ELF-1 (cell line): ENCODE measurements at places on chromosomes 4 and X.

GRCh38 chr4:23171976-23172375, 479.2 kb downstream of the GBA3 start:
- no peak for DNase-seq

DNA sequence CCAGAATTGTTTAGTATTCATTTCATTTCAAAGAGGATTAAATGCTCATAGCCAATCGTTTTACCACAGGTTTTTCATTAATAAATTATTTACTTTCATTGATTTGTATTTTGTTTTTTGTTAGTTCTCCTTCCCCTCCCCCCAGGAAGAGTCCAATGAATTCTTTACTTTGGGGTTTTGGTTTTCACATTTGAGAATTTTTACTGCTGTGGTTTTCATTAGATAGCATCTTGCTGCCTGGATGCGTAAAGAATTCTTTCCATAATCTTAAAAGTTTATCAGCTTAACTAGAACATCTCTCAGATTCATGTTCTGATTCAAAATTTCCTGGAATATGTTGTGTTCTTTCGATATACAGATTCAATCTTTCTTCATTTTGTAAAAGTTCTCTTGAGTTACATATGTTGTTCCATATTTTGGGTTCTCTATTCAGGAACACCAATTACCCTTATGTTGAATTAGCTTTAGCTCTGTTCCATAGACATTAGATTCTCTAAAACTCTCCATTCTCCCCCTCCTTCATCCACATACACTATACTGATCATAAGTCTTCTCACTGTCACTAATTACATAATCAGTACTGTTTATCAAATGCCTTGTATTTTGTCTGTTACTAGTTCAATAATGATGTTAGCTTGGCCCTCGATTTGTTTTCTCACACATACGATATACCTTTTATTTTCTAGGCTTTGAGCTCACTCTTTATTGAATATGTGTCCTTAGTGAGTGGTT, 184.4 kb downstream of the CAMK2D start:
- no peak for DNase-seq

- DNase-seq, result no peak
Observed at GRCh38 chr4:17117746-17118145, 219.3 kb upstream of the LDB2 start.

GRCh38 chr4:109313168-109314133, 11.0 kb upstream of the COL25A1 start:
- DNase-seq, result no peak

DNA sequence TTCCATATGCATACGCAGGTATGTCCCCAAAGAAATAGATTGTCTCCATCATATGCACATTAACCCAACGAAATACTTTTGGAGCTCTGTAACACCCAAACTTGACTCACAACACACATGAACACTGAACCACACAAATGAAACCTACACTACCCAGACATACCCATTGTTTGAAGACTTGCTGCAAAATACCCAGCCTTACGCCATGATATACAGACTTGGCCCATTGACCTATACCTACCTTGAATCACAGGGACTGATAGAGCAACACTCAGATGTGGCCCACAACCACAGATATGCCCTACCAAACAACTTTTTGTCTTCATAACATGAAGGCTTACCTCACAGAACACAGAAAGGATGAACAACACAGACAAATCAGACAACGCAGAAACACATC, 15.9 kb downstream of the LINC00632 start:
- no peak for DNase-seq

GRCh38 chr4:145618210-145618931, 814 bp upstream of the MMAA start:
- DNase-seq, result no peak

DNA sequence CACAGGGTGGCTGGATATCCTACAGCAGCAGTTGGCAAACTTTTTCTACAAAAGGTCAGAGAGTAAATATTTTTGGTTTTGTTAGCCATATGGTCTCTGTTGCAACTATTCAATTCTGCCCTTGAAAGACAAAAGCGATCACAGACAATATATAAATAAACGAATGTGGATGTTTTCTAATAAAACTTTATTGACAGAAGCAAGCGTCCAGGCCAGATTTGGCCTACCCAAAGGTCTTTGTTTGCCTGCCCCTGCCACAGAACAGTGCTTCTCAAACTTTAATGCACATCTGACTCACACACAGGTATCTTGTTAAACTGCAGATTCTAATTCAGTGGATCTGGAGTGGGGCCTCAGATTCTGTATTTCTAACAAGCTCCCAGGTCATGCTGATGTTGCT, 621.4 kb upstream of the DIPK2B start:
- no peak for DNase-seq
